ENCODE measurements at places on chromosomes 1 and 21.

DNA sequence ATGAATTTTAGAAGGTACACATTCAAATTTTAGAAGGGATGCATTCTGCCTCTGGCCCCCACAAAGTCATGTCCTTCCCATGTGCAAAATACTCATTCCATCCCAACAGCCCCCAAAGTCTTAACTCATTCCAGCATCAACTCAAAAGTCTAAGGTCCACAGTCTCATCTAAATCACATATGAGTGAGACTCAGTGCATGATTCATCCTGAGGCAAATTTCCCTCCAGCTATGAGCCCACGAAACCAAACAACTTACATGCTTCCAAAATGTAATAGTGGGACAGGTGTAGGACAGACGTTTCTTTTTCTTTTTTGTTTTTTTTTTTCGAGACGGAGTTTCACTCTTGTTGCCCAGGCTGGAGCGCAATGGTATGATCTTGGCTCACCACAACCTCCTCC, 12.5 kb upstream of the WNT2B start:
- DNase-seq, result no peak

- DNase-seq, result no peak
Measured at GRCh38 chr1:153032073-153032472, 1.1 kb downstream of the SPRR1B start.

GRCh38 chr1:203173566-203173965, 2.1 kb downstream of the MYBPH start:
- no peak for DNase-seq

DNA sequence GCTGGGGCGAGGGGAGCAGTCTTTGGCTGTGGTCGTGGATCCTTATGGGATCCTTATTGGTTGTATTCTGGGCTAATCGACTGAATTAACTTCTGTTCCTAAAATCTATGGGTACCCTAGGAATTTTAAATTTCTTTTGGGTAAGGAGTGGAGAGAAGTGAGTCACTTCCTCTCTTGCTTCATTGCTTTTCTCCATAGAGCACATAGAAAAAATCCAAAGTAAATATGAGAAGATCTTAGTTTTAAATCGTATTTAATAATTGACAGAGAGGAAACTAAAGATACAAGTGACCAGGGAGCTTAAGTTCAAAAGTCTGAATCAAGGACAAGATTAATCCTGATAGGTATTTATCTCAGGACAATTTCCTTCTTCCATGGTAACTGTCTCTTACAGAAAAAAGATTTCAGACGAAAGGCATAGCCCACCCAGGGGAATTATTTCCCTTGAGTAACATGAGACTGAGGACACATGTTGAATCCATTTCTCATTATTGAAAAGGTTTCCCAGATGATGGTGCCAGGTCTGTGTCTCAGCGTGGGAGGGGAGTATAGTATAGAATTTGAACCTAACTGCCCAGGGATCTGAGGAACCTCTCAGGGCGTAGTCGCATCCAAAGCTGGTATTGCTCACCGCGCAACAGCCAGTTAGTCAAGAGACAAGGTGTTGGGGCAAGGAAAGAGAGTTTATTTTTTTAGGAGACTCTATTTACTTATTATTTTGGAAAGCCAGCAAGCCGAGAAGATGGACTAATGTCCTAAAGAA, 28.7 kb upstream of the FASLG start:
- no peak for DNase-seq

GRCh38 chr1:66679140-66679539, 73.1 kb upstream of the DYNLT5 start:
- no peak for DNase-seq

- DNase-seq, result no peak
Measured at GRCh38 chr1:238779716-238780115, 606.7 kb upstream of the CHRM3 start.

DNA sequence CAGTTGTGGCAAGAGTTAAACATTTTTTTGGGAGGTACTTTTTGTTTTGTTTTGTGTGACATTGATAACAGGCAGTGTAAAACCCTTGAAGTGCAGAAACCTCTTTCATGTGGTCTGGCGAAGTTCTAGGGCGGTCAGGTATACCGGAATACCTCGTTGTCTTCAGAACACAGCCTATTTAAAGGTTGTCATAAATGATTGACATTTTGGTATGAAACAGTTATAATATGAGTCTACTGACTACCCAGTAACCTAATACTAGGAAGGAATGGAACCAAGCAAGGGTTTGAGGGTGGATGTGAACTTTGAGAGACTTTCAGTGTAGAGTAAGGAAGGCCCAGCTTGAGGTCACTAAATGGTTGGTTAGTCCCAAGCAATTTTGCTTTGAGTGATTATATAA, 40.5 kb downstream of the PATJ start:
- DNase-seq, result peak; percentile 20

DNA sequence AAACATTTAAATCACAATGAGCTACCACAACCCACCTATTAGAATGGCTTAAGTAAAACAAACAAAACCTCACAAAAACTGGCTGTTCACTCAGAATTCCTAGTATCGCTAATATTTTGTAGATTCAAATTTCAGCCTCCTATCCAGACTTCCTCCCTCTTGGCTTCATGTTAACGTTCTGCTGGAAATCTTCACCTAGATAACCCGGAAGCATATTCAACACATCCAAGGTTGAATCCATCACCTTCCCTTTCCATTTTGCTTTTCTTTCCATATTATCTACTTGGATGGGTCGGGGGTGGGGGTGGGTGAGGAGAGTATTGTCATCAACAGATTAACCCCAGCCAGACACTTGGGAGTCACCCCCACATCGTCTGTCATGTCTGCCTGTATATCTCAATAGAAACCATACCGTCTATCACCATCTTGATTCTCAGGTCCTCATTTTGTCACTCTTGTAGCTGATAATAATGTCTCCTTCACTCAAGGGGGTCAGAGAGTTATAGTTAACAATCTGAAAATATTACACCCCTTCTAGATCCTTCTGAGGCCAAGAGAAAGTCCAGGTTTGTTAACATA, 1.7 kb upstream of the DPH5 start:
- no peak for DNase-seq

DNA sequence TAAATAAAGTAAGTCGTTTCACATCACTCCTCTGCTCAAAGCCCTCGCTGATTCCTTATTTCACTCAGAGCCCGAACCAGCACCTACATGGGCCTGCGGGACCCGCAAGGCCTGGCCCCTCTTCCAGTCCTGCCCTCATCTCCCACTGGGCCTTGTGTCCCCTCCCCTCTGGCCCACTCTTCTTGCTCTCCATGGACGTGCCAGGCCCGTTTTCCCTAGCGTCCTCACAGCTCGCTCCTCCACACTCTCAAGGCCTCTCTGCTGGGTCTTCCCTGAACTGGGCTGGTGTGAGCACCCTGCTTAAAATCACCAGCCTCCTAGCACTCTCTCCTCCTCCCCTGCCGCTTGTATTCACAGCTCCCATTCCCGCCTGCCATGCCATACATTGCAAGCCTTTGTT, 237.9 kb downstream of the FOXD2 start:
- no peak for DNase-seq

- DNase-seq, result no peak
Measured at GRCh38 chr1:206739411-206740076, 31.0 kb upstream of the IL19 start.

GRCh38 chr1:21297975-21298374, 7.7 kb upstream of the ECE1 start:
- no peak for DNase-seq

- no peak for DNase-seq
Measured at GRCh38 chr1:241507189-241507863, 12.2 kb downstream of the FH start.

DNA sequence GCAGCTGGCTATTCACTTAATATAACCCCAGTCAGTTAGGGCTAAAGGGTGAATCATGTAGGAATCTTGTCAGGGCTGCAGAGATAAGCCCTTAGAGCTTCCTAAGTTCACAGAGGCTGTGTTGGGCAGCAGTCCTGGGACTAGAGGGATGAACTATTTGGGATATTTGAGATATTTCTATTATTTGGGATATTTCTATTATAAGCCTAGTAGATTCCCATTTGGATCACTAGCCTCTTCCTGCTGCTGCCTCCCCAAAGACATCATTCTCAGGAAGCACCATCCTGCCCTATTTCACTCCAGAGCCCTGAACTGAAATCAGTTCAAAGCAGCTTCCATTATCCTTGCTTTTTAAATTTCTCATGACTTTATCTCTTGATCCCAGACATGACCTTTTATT, 501.3 kb downstream of the NUF2 start:
- DNase-seq, result no peak

GRCh38 chr1:89821322-89822108, 683 bp downstream of the LRRC8D start:
- DNase-seq, result peak; percentile 79

- DNase-seq, result no peak
Measured at GRCh38 chr1:8969937-8970336, 24.3 kb downstream of the CA6 start.

DNA sequence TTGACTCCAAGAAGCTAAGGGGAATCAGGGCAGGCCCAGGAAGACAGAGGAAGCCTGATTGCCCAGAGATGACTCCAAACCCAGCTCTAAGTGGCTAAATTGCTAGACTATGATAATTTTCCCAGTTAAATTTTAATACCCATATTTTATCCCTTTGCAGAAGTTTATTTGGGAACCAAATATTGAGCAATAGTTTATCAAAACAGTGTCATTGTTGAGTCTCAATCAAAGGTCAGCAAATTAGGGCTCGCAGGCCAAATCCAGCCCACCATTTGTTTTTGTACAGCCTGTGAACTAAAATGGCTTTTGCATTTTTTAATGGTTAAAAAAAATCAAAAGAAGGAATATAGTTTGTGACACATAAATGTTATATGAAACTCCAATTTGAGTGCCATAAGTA, 47.1 kb downstream of the LBR start:
- DNase-seq, result no peak

DNA sequence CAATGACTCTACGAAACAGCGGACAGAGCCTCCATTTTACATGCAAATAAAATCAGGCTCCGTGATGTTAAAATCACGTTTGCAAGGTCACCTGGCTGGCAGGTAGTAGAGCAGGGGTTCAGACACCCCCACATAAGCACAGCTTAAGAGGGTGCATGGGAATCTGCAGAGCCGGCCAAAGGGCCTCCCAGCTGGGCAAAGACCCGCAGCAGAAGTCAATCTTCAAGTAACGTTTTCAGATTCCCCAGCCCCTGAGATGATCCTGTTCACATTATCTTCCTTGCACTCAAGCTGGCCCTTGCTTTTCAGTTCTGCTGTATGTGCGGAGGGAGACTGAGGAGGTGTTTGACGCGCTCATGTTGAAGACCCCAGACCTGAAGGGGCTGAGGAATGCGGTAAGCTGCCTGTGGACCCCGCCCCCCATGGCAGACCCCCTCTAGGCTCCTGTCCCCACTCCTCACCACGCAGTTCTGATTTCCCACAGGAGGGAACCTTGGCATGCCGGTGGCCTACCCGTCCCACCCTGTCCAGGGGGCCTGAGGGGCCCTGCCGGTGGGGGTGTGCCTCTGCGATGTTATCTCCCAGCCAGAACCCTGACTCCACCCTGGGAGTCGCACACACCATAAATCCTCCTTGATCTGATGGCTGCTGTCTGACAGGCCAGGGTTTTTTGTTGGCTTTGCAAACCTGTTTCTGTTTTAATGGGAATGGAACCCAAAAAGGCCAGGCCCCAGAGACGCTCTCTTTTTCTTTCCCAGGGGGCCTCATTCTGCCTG, 28.2 kb downstream of the GRHL3 start:
- no peak for DNase-seq

GRCh38 chr1:227621211-227621610, 57.9 kb downstream of the ZNF678 start:
- no peak for DNase-seq

- no peak for DNase-seq
Measured at GRCh38 chr1:108007070-108007469, 42.1 kb upstream of the VAV3 start.

DNA sequence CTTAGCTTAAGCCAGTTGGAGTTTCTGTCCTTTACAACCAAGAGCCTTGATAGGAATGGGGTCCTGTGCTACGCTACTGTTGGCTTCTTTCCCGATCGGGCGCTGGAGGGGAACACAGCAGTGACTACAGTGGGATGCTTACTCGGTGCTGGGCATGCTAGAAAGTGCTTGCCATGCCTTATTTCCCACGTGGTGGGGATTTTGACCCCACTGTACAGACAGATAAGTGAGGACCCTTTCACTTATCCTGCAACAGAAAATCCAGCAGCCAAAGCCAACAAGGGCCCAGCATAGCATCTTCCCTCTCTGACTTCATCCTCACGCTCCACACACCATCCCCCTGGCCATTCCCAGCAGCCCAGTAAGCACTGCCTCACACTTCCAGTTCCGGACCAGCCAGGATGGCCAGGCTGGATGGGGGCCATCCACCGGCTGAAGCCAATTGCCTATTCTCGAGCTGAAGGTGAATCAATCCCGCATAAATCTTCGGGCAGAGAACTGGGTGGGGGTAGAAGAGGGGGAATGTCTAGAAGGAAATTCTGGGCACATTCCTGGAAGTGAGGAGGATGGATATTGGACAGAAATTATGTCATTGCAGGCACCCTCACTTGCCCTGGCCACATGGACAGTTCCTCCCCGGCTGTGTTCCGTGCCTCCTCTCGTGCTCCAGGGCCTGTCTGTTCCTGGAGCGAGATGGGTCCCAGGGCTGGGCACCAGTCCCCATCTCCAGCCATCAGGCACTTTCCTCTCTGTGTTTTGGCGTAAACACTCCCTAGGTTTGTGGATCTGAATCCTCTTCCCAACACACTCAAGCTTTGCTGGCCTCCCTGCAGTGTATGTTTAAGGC, 2.0 kb upstream of the ABCG1 start:
- DNase-seq, result no peak

DNA sequence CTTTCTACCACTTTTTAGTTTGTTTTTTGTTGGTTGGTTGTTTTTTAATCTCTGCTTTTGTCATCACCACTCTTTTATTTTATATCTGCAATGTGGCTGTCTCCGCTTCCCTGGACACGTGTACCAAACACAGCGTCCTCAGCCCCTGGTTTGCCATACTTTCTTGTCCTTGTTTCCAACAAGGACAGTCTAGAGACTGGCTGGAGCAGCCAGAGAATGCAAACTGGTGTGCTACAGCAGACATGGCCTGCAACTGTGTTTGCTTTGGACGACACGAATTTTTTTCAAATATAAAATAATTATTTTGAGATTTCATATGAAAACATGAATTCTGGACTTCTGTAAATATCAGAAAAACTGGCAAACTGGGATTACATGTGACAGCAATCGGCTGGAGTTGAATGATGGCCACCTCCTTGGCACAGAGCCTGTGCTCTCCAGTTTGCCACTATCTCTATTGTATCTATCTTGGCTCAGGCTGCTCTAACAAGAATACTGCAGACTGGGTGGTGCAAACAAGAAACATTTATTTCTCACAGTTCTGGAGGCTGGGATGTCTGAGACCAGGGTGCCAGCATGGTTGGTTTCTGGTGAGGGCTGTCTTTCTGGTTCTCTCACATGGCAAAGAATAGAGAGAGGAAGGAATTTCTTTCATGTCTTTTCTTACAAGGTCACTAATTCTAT, 34.6 kb upstream of the POU2F1 start:
- no peak for DNase-seq

- peak; percentile 63 for DNase-seq
Measured at GRCh38 chr1:174021591-174022079, 522 bp downstream of the RC3H1 start.

GRCh38 chr1:15761366-15762128, 3.0 kb downstream of the FBLIM1 start:
- no peak for DNase-seq
